ENCODE measurements at places on chromosomes 7 and 10. TPM values are rescaled to one million over a fixed set of nuclear protein-coding genes. Genes with fewer than 3 reads are reported as not detected.

TIAL1 gene
- 86.3 TPM for total RNA-seq

DNA sequence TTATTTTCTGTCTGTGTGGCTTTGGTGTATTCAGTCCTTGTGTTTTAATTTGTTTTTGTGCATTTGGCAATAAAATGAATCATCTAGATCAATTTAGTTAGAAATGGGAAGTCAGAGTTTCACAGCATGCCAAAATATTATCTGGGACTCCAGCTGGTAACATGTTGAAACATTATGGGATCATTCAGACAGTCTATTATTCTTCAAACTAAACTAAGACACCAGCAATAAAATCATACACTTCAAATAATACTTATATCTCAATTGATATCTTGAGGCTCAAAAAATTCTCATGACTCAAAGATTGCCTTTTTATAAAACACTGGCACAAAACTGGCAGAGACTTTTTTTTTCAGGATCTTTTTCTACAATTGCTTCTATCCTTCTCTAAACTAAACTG is 5.8 kb upstream of the RP9 start:
- DNase-seq: no peak

- DNase-seq: no peak
Measured at GRCh38 chr10:99681553-99681952, 22.2 kb downstream of the ENTPD7 start.

DNA sequence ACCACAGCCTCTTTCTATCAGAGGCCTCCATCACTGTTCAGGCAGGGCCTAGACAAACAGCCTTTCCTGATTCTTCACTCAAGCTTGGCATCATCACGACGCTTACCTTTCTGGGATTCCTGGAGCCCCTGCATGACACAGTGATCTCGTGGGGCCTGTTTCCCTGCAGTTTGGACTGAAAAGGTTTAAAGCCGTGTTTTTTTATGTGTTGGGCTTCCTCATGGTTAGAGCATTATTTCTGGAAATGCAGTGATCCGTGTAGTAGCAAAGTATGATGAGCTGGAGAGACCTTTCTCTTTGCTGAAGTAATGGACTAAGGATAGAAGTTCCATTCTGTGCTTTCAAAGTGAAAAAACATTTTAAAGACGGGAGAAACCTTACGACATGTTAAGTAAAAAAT is 169.1 kb downstream of the BMPER start:
- no peak for DNase-seq

DNA sequence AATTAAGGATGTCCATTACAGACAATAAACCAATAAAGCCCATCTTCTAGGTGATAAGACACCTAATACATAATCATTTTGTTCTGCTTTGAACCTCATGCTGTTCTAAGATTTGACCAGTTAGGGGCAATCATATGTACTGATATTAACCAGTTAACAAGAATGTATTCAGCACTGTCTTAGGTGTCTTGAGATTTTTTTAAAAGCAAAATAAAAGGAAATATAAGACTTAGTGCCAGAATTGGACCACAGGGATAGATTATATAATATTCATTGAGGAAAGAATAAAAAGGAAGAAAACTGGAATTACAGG is 32.0 kb downstream of the IMMP2L start:
- DNase-seq: no peak

DNA sequence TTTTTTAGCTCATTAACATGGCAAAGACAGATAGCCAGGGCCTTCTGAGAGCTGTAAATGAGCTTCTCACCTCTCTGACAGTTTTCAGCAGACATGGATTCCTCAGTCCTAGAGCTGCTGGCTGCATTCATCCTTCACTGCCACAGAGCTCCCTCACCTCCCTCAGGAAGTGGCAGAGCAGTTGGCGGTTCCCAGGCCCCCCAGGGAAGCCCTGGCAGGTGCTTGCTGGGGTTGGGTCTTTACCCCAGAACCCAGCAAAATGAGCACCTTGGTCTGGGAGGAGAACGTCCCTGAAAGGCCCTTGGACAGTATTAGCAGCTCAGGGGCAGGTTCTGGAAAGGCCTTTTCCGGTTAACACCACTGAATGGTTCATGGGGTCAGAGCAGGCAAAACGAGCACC is 288.0 kb downstream of the PTPRN2 start:
- DNase-seq: no peak

Data from heart left ventricle (tissue), 16 donors.